ENCODE measurements at places on chromosomes 4 and X.

- DNase-seq: no peak
Observed at GRCh38 chrX:81336455-81337152, 134.7 kb downstream of the SH3BGRL start.

GRCh38 chr4:3527101-3527913, 4.9 kb downstream of the LRPAP1 start:
- DNase-seq: no peak

GRCh38 chr4:28277931-28278330, 1417.3 kb downstream of the STIM2 start:
- no peak for DNase-seq

GRCh38 chr4:125397226-125397625, 82.5 kb downstream of the FAT4 start:
- no peak for DNase-seq
